Suppressor macrophage treated with lipopolysaccharide for 4 hours (primary cell): ENCODE measurements at places on chromosomes 2 and 18.
A peak's percentile ranks its signal among the peaks of the same experiment; 100 is the strongest.

GRCh38 chr2:160043265-160043664 lies 19.1 kb downstream of the PLA2R1 start:
- DNase-seq, result no peak

GRCh38 chr2:38158378-38159118 lies 82.6 kb upstream of the CYP1B1 start:
- no peak for DNase-seq

DNA sequence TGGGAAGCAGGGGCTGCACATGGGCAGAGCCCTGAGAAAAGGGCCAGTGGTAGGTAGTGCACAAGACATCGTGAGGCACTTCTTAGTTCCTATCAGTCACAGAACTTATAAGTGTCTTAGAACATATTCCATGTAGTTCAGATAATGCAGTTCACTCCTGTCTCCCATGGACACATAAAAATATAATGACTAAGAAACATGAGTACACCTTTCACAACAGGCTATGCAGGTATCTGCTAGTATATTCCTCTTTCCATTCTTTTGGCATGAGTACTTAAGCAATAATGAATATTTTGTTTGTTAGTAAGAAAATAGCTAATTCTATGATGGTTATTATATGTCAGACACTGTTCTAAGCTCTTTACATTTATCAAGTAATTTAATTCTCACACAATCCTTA lies 808.4 kb downstream of the BCL11A start:
- no peak for DNase-seq

DNA sequence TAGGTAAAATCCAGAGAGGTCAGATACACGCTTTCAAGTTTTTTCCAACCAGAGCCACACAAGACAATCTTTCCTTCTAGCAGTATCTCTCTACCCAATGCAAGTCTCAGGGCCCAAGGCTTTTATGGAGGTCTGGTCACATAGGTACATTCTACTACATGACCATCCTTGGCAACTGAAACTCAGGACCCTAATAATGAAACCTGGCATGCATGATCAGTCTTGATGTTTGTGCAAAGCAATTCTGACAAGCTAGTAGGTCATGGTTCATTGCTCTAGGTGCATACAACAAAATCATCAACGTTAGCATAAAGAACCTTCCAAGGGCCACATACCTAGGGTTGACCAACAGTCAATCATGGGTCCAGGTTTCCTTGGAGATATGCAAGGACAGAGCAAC lies 33.2 kb upstream of the CCDC88A start:
- DNase-seq, result no peak

GRCh38 chr2:17822445-17823117 lies 6.3 kb downstream of the MSGN1 start:
- DNase-seq, result no peak

DNA sequence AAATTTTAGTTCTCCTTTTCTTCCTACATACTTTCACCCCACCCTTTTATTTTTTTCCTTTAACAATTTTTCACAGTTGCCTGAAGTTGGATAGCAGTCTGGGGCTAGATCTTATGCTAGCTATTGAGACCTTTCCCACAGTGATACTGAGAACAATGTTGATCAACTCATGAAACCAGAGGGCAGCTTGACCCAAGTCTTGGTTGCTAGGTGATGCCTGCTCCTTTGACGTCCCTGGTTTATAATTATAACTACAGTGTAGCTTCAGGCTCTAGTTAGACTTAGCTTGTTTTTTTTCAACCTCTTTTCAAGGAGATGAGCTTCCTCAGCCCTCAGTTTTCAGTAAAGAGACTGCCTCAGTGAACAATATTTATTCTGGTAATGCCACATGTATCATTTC lies 648.5 kb downstream of the IRS1 start:
- no peak for DNase-seq

- DNase-seq, result no peak
These were observed 13.1 kb upstream of the MSTN start for GRCh38 chr2:190075623-190076022.

DNA sequence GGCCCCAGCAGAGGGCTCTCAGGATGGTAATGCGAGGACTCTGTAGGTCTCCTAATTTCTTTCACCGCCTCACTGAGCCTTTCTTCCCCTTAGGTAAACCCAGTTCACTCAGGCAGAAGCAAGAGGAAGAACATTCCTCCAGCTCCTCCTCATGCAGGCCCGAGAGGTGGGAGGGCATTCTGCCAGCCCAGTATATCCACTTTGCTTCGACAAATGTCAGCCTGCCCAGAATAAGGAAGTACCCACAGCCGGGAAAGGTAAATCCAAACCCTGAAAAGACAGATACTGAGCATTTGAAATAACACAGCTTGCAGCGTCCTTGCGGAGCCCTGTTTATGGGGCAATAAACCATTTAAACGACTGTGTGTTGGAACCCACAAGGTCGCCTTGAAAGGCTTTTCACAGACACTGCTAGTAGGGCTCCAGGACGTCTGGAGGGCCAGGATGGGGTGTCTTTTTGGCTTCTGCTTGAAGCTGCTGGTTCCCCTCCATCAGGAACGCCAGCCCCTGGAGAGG lies 63.0 kb upstream of the STPG4 start:
- DNase-seq, result no peak

- no peak for DNase-seq
These were observed 46.8 kb downstream of the TRIB2 start for GRCh38 chr2:12763486-12763885.

GRCh38 chr2:15186118-15186517 lies 375.0 kb downstream of the NBAS start:
- no peak for DNase-seq

DNA sequence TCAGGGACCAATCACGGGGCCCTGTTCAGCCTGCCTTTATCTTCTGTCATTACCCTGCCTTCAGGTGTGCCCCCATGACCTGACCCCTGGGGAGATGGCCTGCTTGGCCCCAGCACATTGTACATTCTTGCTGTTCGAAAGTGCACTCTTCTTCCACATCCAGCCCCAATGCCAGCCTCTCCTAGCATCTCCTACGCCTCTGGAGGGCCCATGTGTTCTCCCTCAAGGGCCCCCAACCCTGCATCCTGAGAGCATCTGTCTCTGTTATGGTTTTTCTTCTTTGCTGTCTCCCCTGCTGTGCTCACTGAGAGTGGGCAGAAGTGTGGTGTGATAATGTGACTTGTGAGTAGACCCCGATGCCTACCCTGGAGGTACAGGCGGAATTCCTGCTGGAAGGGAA lies 41.5 kb upstream of the OTOS start:
- no peak for DNase-seq

- no peak for DNase-seq
These were observed 577.8 kb upstream of the NXPH2 start for GRCh38 chr2:139357972-139358371.

GRCh38 chr18:21215490-21215889 lies 26.5 kb upstream of the GREB1L start:
- no peak for DNase-seq

GRCh38 chr2:74583504-74583903 lies 29.0 kb downstream of the DOK1 start:
- DNase-seq, result no peak

DNA sequence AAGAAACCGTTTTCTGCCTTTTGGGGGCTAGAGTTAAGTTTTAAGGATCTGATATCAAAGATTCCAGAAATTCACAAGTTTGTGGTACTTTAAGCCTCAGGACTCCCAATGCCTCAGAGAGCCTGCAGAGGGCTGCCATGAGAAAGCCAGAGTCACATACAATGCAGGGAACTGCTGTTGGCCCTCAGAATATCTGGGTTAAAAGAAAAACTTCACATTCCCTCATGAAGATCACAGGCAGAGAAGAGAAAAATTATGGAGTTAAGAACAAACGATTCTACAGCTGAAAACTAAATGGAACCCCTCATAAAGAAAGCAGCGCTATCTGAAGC lies 39.5 kb downstream of the HDAC4 start:
- DNase-seq, result no peak

- no peak for DNase-seq
These were observed 151.0 kb downstream of the OSR1 start for GRCh38 chr2:19207452-19207851.

DNA sequence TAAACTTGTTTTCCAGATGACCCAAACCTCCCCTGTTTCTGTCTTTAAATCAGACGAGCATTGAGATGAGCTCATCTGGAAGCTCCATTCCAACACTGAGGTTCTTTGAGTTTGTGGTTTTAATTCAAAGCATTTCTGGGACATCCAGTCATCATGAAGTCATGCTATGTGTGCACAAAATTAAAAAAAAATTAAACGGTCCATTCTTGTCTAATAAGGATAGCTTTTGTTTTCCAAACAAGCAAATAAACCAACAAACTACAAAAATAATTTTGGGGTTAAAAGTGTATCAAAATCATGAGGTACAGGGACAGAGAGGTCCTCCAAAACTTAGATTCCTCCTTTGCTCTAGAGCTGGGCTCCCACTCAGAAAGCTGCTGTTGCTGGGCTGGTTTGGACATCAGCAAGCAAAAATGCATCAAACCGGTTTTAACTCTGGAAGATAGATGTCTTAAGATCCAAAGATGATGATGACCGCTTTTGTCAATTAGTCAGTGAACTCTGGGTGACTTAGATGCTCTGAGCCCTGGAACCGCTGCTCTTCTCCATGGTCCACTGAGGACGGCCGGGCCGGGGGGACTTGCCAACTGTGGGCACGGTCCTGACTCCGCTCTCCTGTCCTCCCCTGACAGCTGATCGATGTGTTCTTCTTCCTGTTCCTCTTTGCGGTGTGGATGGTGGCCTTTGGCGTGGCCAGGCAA lies 65.4 kb downstream of the TRPM8 start:
- no peak for DNase-seq

DNA sequence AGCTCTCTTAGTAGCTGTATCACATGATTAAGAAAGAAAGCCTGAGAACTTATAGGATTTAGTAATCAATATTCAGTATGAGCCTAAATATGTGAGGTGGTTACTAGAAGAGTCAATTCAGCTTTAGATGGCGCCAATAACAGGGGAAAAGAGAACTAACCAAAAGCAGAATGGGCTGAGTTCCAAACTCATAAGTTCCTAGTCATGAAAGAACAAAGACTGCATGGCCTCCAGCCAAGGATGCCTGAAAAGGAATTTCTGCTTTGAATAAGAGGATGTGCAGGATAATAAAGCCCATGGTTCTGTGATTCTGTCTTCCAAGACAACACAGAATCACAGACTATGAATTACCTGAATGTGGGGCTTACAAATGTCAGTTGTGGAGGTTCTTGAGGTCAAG lies 196.5 kb downstream of the SATB2 start:
- DNase-seq, result no peak

- DNase-seq, result no peak
These were observed 4.5 kb downstream of the CXCR2 start for GRCh38 chr2:218130377-218130776.

DNA sequence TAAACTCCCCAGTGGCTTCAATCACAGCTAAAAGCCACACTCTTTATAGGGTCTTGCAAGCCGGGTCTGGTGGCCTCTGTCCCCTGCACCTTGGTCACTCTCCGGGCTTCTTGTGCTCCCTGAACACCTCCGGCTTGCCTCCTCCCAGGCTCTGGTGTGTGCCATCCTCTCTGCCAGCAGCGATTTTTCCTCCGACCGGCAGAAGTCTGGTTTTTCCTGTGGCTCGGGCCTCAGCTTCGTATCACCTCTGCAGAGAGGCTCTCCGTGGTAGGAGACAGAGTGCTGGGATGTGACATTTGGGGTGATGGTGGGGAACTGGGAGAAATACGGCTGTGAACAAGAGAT lies 58.8 kb upstream of the HPCAL1 start:
- DNase-seq, result no peak

- DNase-seq, result no peak
These were observed 410.0 kb upstream of the TNP1 start for GRCh38 chr2:217269701-217270484.

DNA sequence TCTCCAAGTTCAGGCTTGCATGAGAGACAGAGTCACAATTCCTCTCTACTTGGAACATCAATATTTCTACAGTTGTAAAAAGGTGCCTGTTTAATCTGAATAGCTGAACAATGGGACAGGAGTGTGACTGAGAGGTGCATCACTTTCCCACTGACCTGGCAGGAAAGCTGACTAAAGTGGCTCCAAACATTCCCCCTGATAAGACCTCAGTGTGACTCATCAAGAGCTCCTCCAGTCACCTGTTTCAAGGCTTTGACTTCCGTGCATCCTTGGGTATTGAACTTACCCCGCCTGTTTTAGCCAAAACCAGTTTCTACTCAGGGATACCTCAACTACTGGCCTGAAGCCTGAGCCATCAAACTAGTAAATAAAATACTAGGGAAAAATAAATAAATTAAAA lies 453.9 kb upstream of the DDX18 start:
- no peak for DNase-seq

DNA sequence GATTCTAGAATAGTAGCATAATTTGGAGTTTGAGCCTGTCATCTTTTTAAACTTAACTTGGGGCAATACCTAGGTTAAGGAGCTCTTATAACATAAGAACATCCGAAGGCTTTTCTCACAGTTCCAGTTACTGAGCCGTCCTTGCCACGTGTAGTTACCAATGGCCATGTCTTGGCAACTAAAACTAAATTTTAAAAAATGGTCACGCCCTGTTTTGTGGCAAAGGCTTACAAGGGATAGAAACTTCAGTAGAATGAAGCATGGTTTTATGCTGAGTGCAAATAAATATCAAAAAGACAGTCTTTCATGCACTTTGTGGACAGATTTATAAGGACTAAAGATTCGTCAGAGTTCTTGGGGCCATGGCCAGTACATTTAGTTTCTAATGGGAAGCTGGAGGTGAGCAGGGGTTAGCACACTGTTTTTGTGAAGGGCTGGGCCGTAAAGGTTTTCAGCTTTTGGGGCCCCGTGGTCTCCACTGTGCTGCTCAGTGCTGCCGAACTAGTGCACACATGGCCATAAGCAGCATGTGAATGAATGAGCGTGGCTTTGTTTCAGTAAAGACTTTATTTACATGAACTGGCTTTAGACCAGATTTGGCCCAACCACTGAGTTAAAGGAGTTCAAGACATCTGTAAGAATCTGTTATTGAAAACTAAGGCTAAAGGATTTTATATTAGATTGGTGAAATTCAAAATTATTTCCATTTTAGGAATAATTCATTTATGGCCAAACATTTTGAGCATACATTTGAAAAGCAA lies 41.1 kb downstream of the GRHL1 start:
- no peak for DNase-seq

GRCh38 chr2:28251337-28251736 lies 141.3 kb upstream of the FOSL2 start:
- DNase-seq, result no peak

DNA sequence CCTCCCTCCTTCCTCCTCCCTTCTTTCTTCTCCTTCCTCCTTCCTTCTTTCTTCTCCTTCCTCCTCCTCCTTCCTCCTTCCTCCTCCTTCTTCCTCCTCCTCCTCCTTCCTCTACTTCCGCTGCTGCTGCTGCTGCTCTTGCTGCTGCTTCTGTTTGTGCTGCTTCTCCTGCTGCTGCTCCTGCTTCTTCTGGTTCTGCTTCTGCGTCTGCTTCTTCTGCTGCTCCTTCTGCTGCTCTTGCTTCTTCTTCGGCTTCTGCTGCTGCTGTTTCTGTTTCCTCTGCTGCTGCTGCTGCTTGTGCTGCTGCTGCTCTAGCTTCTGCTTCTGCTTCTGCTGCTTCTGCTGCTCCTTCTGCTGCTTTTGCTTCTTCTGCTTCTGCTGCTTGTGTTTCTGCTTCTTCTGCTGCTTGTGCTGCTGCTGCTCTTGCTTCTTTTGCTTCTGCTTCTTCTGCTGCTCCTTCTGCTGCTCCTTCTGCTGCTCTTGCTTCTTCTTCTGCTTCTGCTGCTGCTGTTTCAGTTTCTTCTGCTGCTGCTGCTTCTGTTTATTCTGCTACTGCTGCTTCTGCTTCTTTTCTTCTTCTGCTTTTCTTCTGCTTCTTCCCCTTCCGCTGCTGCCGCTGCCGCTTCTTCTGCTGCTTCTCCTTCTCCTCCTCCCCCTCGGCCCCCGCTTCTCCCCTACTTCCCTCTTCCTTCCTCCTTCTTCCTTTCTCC lies 8.6 kb downstream of the SNRNP27 start:
- DNase-seq, result peak; percentile 76
